Stimulated activated CD8-positive, alpha-beta memory T cell treated with anti-CD3 and anti-CD28 coated beads, Interleukin-2, amount 100 ng/mL, for 1 hour (primary cell): ENCODE measurements at places on chromosomes 5 and 9.

DNA sequence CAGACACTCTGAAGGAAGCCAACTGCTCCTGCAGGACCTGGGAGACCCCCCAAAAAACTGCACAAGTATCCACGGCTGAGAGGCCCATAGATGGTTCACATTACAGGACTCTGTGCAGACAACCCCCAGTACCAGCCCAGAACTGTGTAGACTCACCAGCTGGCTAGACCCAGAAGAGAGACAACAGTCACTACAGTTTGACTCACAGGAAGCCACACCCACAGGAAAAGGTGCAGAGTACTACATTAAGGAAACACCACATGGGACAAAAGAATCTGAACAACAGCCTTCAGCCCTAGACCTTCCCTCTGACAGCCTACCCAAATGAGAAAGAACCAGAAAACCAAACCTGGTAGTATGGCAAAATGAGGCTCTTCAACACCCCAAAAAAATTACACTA lies 281.2 kb upstream of the RGMB start:
- DNase-seq: no peak

- DNase-seq: no peak
These were observed 26.5 kb downstream of the ELAVL2 start for GRCh38 chr9:23799521-23799920.

GRCh38 chr5:151617841-151618710 lies 26.9 kb upstream of the FAT2 start:
- no peak for DNase-seq

- no peak for DNase-seq
These were observed 2.1 kb upstream of the SH3RF2 start for GRCh38 chr5:145934276-145934675.

- DNase-seq: no peak
These were observed 398.3 kb downstream of the NTRK2 start for GRCh38 chr9:85067792-85068191.

DNA sequence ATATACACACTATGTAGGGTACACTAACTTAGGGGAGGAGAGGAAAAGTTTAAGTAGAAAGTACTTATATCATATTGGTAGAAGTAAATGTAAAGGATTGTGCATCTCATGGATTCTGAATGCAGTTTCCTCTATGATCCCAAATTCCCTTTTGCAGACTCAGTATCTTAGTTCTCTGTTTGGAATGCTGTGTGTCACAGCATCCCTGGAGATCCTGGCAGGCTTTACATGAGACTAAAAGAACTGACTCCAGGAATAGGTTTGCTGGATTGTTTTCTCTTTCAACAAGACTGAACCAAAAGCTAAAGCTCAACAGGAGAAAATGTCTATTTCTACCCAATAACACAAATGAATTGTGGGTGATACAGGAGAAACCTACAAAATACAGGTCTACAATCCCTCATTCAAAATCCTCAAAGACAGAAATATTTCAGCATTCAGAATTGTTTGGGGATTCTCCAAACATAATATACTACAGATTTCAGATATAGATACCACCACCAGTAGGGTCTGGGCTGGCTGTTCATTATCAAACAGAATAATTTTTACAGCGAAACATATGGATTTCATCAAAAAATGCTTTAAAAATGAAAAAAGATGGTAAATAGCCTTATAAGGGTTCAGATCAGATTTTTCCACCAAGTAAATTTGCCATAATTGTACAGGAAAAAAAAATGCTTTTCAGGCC lies 324.7 kb upstream of the GRAMD2B start:
- no peak for DNase-seq

- no peak for DNase-seq
These were observed 267.5 kb downstream of the NR3C1 start for GRCh38 chr5:143135832-143136551.

GRCh38 chr9:124688238-124688904 lies 82.7 kb downstream of the NR6A1 start:
- no peak for DNase-seq

DNA sequence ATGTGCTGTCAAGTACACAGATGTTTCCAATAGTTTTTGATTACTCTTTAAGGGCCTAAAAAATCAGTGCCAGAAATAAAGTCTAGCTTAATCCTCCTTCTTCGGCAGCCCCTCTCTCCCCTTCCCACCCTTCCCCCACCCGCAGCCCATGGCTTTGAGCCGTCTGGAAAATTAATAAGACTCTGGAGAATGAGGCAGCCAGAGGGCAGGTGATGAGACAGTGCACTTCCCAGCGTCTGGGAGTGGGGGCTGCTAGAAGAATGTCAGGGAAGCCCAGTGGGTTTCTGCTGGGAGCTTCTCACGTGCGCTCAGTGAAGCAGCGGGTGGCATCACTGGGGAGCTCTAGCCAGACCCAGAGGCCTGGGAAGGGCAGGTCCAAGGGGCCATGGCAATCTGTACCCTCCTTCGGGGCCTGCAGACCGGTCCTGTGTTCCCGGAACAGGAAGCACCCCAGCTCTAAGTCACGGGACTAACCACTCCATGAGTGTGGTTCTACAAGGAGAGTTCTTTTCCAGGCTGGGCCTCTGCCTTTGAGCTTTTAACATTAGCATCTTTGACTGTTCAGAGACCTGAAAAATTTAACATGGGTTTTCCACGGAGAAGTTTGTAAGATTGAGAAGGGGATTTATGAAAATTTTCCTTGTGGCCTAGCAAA lies 164.8 kb upstream of the OTULINL start:
- no peak for DNase-seq

- no peak for DNase-seq
These were observed 257.8 kb downstream of the BNC2 start for GRCh38 chr9:16612627-16613026.
